ENCODE measurements at places on chromosomes 12 and 14.

DNA sequence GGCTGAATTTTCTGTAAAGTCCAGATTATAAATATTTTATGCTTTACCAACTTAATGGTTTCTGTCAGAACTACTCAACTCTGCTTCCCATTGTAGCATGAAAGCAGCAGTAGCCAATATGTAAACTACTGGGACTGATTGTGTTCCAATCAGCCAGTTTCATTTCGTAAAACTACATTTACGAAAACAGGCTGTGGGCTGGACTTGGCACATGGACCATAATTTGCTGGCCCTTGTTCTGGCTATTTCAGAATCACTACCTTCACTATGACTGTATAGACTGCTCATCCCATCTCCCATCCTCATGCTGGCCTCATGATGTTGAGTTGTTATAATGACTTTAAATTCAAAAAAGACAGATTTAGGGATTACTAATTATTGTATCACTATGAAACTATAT lies 38.7 kb downstream of the FAR2 start:
- DNase-seq: no peak

DNA sequence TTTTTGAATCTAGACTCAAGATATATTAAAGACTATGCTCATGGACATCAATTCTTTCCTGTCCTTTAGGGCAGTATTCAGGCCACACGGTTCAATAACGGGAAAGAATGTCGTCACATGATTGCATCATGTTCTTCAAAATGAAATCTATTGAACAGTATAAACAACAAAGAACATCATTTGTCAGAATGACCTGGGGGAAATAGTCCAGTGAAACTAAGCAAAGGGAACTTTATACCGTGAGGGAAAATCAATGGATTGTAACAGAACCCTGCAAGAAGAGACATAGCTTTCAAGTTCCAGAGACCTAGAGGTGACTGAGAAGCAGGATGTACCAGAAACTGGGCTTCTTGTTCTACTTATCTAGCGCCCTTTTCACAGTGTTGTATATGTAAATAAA lies 32.7 kb downstream of the FLRT2 start:
- DNase-seq: no peak

GRCh38 chr14:73220061-73220460 lies 17.2 kb upstream of the PAPLN start:
- DNase-seq: no peak

DNA sequence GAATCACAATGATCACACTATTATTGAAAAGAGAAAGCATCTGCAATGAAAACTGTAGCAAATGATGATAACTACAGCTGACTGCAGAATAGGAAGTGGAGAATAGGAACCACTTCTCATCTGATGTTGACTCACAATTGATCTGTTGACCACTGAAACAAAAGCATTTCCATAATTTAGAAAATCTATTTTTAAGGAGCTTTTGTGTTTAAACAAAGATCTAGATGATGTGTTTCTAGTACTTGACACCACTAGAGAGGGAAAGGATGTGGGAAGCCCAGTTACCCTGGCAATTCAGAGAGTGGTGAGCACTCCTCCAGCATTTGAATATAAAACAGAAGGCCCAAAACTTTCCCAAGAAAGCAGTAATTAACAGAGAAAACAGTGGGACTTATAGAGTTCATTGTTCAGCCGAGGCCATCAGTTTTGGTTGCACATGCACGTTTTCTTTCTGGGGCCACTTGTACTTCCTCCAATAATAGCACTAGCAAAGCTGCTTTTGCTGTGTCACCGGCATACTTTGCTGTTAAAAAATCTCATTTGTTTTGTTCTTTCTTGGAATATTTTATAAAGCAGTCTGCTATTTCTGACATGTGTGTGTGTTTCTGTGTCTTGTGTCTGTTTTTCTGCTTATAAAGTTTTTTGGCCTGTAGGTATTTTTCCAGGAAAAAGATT lies 76.1 kb upstream of the HECTD1 start:
- no peak for DNase-seq

DNA sequence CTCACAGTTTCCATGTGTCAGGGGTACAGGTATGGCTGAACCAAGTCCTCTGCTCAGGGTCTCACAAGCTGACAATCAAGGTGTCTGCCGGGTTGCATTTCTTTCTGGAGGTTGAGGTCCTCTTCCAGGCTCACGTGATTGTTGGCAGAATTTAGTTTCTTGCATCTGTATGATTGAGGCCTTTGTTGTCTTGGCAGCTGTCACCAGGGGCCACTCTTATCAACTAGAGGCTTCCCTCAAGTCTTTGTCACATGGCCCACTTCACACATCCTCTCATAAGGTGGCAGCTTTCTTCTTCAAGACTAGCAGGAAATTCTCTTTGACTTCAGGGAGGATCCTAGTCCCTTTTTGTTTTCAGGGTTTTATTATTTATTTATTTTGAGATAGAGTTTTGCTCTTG lies 46.0 kb upstream of the FOS start:
- no peak for DNase-seq
